ENCODE measurements at places on chromosomes 2 and 18.

- DNase-seq = no peak
Measured at GRCh38 chr18:8667846-8668245, 37.5 kb upstream of the MTCL1 start.

DNA sequence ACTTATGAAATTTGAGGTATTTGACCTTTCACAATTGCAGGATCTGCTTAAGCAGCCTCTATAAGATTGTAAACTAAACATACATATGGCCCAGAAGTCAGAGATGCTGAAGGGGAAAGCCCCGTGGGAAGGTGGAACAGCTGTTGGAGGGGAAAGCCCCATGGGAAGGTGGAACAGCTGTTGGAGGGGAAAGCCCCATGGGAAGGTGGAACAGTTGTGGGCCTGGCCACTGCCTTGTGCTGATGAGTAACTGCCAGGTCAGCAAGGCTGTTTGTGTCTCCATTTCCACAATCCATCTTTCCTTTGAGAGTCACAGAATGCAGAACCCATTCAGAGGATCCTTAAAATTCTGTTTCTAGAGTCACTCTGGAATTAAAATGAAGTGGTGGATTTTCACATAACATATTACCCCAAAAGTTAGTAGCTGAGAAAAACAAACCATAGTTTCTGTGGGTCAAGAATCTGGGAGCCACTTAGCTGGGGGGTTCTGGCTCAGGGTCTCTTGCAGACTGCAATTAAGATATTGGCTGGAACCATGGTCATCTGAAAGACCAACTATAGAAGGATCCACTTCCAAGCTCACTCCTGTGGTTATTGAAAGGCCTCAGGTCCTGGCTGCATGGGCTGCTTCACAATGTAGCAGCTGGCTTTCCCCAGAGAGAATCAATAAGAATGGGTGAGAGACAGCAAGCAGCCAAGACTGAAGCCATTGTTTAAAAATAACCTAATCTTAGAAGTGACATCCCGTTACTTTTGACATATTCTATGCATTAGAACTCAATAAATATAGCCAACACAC is 86.6 kb upstream of the CAVIN2 start:
- DNase-seq = no peak

DNA sequence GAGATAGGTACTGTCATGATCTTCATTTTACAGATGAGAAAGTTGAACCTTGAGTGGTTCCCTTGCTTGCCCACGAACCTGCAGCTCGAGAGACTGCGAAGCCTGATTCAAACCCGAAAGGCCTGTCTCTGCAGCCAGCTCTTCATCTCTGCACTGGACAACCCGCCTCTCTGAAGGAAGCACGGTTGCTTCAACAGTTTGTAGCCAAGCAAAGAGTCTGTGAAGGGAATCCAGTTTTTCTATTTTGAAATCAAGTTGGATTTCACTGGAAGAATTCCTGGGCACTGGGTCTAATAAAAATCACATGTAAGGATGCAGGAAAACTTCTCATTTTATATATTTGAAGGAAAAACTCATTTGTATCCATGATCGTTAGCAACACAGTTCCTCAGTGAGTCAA is 21.3 kb upstream of the ICOS start:
- no peak for DNase-seq

GRCh38 chr2:240524963-240525718 is 32.6 kb downstream of the ANKMY1 start:
- no peak for DNase-seq

GRCh38 chr2:7915302-7916091 is 766.4 kb upstream of the ID2 start:
- no peak for DNase-seq

- no peak for DNase-seq
Measured at GRCh38 chr18:30858560-30858959, 184.0 kb downstream of the DSC3 start.

DNA sequence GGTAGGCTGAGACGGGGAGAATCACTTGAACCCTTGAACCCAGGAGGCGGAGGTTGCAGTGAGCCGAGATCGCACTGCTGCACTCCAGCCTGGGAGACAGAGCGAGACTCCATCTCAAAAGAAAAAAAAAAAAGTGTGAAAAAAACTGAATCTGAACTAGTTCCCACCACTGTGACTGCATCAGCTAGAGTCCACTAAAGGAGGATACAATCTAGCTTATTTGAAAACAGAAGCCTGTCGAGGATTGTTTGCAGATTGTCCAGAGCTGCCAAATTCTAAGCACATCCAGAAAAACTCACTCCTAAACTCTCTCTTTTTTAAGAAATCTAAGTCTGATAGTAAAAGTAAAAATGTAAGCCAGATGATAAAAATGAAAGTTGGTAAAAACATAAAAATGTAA is 10.6 kb downstream of the GFPT1 start:
- DNase-seq = no peak

GRCh38 chr2:40123326-40123725 is 328.6 kb downstream of the SLC8A1 start:
- DNase-seq = no peak

GRCh38 chr18:33181016-33181415 is 259.5 kb downstream of the CCDC178 start:
- no peak for DNase-seq

DNA sequence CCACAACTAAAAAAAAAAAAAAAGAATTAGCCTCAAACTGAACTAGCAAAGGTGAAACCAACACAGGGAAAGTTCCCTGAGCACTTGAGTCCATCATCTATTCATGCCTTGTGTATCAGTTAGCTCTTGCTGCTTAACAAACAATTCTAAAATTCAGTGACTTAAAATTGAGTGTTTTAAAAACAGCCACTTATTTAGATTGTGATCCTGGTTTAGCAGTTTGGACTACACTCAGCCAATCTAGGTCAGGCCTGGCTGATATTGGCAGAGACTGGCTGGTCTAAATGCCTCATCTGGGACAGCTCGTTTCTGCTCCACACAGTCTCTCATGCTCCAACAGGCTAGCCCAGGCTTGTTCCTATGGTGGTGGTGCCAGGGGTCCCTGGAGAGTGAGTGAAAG is 247.9 kb downstream of the ATAD2B start:
- DNase-seq = no peak

- no peak for DNase-seq
Measured at GRCh38 chr2:241378816-241379215, 22.7 kb downstream of the FARP2 start.

- DNase-seq = no peak
Measured at GRCh38 chr2:18123577-18123976, 245.1 kb downstream of the KCNS3 start.

DNA sequence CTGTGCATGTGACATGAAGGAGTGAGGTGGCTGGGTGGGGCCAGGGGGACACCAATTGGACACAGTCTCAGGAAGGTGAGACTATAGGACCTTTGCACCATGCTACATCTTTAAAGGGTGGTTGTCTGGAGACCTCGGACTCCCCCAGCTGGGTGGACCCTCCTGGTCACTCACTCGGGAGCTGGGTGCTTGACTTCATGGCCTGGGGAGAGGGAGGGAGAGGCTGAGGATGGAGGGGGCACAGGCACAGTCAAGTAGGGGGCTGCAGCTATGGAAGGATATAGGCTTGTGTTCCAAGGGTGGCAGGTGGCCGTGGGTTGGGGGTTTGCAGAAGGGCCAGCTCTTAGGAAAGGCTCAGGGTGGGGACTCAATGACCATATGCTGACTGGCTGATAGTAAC is 7.1 kb upstream of the CELF4 start:
- DNase-seq = no peak

DNA sequence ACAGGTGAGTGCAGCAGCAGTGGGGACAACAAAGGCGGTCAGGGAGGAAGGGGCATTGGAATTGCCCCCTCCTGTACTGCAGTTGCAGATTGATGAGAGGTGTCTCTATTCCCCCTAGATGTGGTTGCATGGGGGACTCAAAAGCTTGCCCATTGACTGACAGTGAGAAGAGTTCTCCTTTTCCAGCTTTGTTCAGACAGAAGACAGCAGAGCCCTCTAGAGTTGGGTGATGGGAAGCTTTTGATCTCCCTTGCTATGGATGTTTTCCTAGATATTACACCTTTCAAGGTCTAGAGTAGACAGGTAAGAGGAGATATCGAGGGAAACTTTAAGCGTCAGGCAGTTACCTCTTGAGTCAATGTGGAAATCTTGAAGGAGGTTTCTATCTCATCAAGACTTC is 2.9 kb downstream of the PROKR1 start:
- no peak for DNase-seq

GRCh38 chr2:233792720-233793119 is 14.6 kb downstream of the MROH2A start:
- no peak for DNase-seq

- no peak for DNase-seq
Measured at GRCh38 chr2:170843656-170844055, 27.0 kb downstream of the GAD1 start.

GRCh38 chr18:63882333-63883141 is 5.0 kb upstream of the SERPINB2 start:
- no peak for DNase-seq

- DNase-seq = no peak
Measured at GRCh38 chr2:38489846-38490245, 112.8 kb upstream of the ATL2 start.

DNA sequence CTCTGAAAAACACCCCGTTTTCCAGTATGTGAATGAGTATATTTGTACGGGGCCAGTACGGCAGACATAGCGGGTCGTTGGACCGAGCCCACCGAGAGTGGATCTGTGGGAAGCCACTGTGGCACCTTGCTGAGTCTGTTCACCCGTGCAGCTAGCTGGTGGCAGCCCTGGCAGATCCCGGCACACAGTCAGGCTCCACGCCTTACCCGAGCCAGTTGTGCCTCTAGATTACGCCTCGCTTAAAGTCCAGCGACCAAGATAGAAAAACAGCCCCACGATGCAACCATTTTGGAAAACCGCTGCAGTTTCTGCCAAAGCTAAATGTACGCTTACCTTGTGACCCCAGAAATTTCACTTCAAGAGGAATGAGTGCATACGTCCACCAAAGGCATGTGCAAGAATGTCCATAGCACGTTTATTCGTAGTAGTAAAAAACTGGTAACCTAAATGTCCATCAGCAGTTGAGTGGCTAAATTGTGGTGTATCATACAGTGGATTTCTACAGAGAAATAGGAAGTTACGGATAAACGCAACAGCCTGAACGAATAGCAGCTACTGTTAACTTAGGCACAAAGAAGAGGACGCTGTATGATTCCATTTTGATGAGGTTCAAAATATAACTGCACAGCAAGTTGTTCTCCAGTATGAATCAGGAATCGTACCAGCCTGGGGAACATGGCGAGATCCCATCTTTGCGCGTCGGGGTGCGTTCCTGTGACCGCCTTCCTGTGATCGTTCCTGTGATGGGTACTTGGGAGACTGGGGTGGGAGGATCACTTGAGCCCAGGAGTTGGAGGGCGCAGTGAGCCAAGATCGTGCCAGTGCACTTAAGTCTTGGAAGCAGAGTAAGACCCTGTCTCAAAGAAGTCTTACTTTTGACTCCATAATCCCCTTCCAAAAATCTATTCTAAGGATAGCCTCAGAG is 688 bp upstream of the WDR33 start:
- no peak for DNase-seq

- no peak for DNase-seq
Measured at GRCh38 chr18:48554610-48555400, 16.0 kb downstream of the CTIF start.

GRCh38 chr18:51491678-51492372 is 294.3 kb upstream of the MEX3C start:
- no peak for DNase-seq

DNA sequence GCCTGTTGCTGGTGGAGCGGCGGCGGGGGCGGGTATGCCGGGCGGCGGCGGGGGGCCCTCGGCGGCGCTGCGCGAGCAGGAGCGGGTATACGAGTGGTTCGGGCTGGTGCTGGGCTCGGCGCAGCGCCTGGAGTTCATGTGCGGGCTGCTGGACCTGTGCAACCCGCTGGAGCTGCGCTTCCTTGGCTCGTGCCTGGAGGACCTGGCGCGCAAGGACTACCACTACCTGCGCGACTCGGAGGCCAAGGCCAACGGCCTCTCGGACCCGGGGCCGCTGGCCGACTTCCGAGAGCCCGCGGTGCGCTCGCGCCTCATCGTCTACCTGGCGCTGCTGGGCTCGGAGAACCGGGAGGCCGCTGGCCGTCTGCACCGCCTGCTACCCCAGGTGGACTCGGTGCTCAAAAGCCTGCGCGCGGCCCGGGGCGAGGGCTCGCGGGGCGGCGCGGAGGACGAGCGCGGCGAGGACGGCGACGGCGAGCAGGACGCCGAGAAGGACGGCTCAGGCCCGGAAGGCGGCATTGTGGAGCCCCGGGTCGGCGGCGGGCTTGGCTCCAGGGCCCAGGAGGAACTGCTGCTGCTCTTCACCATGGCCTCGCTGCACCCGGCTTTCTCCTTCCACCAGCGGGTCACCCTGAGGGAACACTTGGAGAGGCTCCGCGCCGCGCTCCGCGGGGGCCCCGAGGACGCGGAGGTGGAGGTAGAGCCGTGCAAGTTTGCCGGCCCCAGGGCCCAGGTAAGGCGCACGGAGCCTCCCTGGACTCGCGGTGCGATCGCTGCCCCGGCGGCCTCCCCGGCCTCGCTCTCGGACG is 1.0 kb downstream of the ZCCHC2 start:
- no peak for DNase-seq

DNA sequence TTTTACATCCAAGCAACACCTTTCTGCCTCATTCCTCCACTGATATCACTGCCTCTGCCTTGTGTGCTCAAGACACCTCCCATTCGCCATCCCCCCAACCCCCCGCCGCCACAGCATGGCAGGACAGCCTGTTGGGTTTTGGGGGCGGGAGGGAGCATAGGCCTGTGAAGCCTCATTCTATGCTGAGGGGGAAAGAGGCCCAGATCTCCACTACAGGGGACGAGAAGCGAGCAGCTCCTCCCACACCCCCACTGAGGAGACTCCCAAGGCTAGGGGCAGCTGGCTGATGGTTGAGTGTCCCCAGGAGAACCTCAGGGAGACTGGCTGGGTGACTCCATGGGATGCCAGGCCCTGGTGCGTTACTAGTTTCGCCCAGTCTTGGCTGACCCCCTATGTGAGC is 214.3 kb upstream of the SIX2 start:
- no peak for DNase-seq

DNA sequence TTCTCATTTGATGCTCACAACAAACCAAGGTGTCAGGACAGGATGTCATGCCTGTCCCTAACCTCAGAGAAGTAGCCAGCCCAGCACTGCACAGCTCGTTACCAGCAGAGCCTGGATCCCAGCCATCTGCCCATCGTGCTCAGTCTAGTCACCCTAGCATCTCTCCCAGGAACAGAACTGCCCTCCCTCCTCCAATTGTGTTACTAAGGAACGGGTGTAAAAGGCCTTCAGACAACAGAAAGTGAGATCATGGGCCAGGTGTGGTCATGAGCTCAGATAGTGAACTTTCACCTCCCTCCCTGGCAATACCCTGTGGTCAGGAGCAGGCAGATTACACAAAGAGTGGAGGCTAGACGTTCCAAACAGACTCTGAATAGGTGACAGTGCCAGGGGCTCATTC is 111.8 kb upstream of the PPP1CB start:
- no peak for DNase-seq

- no peak for DNase-seq
Measured at GRCh38 chr2:241339839-241340630, 16.1 kb upstream of the FARP2 start.

All from stimulated activated CD4-positive, alpha-beta T cell treated with anti-CD3 and anti-CD28 coated beads, Interleukin-1b, Interleukin-23, amount 100 ng/mL, for 1 hour (primary cell).